ENCODE measurements at places on chromosomes 12 and 14.

DNA sequence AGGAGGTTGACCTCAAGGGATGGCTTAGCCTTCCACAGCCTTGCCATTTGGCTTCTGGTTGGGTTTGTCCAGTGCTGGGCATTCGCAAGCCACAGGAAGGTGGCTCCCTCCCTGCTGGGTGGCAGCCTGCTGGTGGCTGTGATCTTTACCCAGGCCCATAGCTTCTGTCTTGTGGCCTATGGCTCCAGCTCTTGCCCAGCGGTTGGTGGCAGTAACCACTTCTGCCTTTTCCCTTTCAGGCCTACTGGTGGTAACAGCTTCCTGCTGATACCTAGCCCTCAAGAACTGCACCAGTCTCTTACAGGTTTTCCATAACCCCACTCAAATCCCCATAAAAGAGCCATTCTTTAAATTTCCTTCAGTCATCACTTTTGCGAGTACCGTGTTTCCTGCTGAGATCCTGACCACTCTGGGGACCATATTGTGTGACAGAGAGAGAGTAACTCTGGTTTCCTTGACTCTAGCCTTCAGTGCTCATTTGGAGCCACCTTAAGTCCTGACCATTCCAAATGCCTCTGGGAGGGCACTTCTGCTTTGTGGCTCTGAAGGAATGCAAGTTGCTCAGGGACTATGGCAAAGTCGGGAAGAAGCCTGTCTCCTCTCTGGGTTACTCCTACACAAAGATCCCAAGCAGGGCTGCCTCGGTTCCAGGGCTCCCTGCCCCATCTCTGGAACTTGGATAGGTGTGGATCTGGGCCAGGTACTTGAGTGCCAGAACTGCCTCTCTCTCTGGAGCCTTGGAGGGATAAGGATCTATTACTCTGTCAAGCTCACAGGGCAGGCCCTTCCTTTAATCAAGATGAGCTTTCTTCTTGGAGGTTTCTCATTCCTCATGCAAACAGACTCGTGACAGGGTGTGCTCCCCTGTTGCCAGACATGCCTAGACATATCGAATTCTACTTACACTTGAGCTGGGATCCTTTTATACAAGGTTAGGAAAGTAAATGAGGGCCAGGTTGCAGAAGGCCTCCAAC lies 2.9 kb upstream of the NYNRIN start:
- no peak for DNase-seq

- no peak for DNase-seq
Observed at GRCh38 chr14:64632056-64632455, 72.2 kb upstream of the PLEKHG3 start.

GRCh38 chr14:81324011-81324410 lies 76.1 kb downstream of the STON2 start:
- DNase-seq, result no peak

- no peak for DNase-seq
Observed at GRCh38 chr12:95538656-95539055, 12.6 kb downstream of the USP44 start.

All from stimulated activated CD4-positive, alpha-beta T cell treated with anti-CD3 and anti-CD28 coated beads, TNF-alpha, amount 100 ng/mL, for 1 hour (primary cell).